ENCODE measurements at places on chromosomes 6 and 20.

DNA sequence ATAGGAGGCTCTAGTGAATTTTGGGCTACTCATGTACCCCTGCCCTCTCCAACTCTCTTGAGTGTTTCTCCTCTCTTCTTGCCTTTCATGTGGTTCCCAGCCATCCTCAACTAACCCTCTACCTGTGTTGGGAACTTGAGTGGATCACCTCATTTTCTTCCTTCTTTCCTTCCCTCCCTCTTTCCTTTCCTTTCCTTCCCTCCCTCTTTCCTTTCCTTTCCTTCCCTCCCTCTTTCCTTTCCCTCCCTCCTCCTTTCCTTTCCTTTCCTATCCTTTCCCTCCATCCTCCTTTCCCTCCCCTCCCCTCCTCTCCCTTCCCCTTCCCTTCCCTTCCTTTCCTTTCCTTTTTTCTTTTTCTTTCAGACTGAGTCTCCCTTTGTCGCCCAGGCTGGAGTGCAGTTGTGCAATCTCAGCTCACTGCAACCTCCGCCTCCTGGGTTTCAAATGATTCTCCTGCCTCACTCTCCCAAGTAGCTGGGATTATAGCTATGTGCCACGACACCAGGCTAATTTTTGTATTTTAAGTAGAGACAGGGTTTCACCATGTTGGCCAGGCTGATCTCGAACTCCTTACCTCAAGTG, 63.8 kb downstream of the BTBD3 start:
- DNase-seq = no peak

GRCh38 chr20:47875297-47876025, 90.2 kb upstream of the SULF2 start:
- DNase-seq = peak; percentile 33

DNA sequence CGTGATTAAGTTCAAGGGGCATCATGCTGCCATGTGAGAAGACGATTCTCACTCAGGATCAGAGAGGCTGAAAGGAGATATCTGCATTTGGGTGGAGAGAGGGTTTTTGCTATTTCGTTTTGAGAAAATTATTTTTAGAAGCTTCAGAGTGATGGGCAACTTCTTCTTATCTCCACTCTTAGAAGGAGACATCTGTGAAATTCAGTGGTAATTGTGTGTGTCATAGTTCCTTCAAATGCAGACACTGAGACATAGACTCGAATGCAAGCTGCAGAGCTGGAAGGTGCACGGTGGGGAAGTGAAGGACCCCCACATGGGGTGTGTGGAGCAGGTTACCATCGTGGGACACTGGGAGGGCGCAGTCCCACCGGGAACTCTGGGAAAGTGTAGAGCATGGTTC, 116.8 kb downstream of the PRND start:
- DNase-seq = no peak

GRCh38 chr20:59994697-59995122, 36.5 kb downstream of the CDH26 start:
- no peak for DNase-seq

GRCh38 chr6:132749111-132749510, 8.6 kb downstream of the VNN2 start:
- no peak for DNase-seq

DNA sequence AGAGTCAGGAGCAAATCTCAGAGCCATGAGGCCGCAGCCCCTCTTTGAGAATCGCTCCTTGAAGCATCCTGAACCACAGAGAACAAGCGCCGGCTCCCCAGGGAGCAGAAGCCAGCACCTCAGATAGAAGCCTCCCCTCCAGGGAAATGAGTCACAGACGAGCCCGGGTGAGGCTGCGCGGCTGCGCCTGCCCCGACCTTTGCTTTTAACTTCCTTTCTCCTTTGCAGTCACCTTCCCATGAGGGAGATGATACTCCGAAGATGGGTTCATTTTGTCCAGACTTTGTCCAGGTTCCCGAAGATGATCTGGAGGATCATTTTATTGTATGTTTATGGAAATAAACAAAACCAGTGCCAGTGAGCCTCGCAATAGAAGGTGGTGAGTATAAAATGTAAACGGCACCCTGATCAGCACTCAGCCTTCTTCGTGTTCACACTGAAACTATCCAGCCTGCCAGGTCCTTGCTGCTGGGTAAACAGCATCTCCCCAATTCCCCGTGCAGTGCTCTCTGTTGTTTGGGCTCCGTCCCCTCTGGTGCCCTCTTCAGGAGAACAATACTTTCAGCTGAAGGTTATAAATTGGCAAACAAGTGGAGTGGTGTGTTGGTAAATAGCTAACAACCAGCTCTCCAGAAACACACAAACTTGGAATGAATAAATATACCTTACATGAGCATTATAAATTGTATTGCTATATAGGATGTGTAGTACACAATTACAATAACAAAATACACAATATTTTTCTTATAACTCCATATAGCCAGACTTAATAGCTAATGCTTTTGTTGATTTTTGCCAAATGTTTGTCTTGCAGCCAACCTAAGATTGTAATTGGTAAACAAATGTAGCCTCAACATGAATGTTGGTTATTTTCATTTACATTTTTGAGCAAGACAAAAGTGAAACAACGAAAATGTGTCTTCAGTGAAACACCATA, 41.4 kb upstream of the TMEM181 start:
- DNase-seq = peak; percentile 51

DNA sequence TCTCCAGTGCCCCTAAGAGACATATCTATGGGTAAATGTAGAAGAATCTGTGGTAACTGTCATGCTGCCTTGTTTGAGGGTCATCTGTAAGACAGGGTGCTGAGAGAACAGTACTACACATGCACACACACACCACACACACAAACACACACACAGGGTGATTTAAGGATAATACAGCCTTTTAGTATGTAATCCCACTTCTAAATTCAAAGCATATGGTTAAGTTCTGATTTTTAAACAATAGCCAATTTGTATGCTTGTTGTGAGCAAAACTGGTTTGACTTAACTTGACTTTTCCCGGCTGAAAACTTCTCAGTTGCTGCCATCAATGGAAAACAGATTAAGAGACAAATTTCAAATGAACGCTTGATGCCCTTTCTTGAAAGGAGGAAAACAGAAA, 241.8 kb downstream of the ADGRG6 start:
- DNase-seq = no peak

DNA sequence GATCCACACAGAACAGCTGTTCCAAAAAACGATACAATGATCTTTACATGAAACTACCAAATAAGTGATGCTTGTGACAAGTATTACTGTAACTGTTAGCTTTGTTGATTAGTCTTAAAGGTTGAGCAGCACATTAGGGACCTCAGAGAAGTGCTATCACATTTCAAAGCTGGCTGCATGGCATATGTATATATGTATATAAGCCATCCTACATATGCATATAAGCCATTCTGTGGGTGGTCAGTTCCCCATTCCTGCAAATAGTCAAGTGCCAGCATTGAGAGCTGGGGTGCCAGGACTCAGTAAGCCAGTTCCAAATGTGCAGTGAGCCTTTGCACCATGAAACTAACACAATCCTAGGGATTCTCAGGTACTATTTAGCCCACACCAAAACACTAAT, 296.3 kb downstream of the FOXC1 start:
- DNase-seq = no peak

Data from ovary (tissue), 10 donors.